Endodermal cell (in vitro differentiated cells): ENCODE measurements at places on chromosomes 2 and 18. TPM values are rescaled to one million over a fixed set of nuclear protein-coding genes. Genes with fewer than 3 reads are reported as not detected.

DNA sequence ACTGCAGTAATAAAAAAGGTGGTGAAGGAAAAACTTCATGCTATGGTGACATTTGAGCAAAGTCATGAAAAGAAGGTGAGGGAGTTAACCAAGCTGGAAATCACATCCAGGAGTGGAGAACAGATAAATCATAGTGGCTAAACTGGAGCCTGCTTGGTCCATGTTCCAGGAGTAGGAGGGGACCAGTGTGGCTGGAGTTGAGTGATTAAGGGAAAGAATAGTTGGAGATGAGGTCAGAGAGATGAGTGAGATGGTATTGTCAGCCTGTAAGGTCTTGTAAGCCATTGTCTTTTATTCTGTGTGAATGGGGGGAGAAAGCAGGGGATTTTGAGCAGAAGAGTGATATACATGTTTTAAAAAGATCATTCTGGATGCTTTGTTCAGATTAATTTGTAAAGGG is 52.3 kb downstream of the NABP1 start:
- no peak for DNase-seq

Gene SCYGR8
- total RNA-seq: not detected in 3 replicates

DNA sequence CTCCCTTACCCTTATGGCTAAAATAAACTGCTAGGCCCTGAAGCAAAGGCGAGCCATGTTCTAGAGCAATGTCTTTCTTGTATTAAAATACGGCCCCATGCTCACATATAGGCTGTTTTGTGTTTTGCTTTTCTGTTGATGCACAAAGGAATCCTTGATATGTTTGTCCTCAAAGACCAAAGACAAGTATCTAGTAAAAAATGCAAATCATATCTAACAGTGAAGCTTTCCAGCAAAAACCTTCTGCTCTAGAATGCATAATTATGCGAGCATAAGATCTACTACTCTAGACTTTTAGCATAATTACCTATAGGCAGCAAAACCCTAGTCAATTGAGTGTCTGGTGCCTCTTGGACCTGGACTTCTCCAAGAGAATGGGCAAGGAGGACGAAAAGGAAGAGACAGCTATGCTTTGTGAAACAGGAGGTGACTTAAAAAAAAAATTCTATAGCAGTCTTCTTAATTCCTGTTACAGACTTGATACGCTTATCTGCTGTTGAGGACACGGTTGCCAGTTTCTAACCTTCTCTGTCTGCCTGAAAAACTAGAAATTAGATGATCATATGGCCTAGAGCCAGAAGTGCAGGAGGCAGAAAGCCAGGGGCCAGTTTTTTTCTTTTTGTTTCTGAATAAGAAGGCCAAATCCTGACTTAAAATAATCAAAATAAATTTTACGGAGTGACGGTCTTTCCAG is 1.5 kb upstream of the AMMECR1L start:
- DNase-seq: no peak

- no peak for DNase-seq
Measured at GRCh38 chr2:142824756-142825155, 52.7 kb upstream of the KYNU start.

Gene ZSWIM2
- not detected in 3 replicates for total RNA-seq

DNA sequence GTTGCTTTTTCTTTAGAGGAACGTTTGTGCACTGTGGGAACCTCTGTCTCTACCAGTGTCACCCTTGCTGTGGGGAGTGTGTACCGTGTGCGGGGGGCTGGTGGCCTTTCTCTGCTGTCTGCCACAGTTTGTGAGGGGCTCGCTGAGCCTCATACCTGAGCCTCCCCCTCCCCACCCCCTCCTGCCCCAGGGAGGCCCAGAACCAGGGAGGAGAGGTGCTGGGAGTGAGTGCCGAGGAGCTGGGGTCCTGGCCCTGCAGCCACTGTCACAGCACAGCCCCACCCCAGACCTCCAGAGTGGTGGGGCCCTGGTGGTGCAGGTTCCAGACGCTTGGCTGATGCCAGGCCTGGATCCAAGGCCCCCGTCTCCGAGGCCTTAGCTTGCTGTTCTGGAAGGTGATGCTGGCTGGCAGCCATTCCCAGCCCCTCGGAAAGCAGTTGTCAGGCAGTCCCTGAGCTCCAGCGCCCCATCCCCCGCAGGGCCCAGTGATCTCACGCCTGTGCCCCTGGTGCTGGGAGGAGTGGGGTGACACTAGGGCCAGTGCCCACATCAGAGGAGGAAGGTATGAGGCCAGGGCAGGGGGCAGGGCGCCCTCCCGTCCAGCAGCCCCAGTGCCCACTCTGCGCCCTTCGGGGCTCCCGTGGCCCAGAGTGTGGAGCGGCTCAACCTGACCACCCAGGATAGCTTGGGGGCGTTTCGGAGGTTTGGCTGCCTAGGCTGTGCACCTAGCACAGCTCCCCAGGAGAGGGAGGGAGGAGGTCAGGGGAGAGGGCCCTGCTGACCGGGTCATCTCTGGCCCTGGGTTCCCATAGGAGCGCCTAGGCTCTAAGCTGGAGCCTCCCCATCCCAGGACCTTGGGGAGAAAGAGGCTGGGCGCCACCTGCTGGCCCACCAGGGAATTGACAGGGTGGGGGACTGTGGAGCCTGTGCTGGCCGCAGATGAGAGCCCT is 53.0 kb upstream of the ALPP start:
- peak; percentile 88 for DNase-seq

GRCh38 chr2:161324876-161325275 is 16.7 kb downstream of the PSMD14 start:
- DNase-seq: no peak

Gene TUBB8B
- 0.69 TPM in 1 of 3 replicates, not detected in the others for total RNA-seq

Gene SOX11
- total RNA-seq: 29.6 to 50.6 TPM (median 48.9 TPM) in 3 replicates

Gene GREB1
- total RNA-seq: 82.7 and 106 TPM in 2 replicates

Gene LIMS2
- total RNA-seq: 9.8 and 10.0 TPM in 2 replicates

Gene CAPN13
- 17.1 to 29.5 TPM (median 28.0 TPM) in 3 replicates for total RNA-seq

Gene PER2
- 9.7 to 34.7 TPM (median 11.0 TPM) in 3 replicates for total RNA-seq

GRCh38 chr2:214104219-214104618 is 306.6 kb upstream of the VWC2L start:
- no peak for DNase-seq

GRCh38 chr2:241017228-241017940 is 19.0 kb downstream of the SNED1 start:
- DNase-seq: peak; percentile 24

DNA sequence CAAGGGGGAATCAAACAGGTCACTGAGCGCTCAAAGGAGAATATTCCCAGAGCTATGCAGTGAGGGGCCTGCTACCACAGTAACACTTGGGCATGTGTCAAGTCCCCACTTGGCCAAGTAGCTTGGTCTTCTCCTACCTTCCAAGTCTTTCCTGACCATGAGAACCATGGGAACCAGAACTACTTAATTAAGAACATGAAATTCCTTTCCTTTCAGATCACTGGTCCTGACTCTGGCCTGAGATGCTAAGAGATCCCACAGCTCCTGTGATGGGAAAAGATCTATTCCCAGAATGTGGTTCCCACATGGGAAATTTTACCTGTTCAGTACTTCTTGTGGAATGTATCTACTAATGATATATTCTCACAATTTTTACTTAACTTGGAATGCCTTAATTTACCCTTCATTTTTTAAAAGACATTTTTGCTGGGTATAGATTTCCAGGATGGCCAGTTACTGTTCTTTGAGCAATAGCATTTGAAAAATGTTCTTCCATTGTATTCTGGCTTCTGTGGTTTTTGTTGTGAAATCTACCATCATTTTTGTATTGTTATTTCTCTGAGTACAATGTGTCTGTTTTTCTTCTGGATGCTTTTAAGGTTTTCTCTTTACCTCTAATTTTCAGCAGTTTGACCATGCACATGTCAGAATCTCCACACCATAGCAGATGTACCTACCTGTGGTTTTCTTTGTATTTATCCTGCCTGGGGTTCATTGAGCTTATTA is 37.9 kb downstream of the KCNIP3 start:
- DNase-seq: no peak

GRCh38 chr2:219820767-219821166 is 193.3 kb downstream of the SLC4A3 start:
- DNase-seq: no peak

Gene ZNF521
- total RNA-seq: 23.6 and 26.9 TPM in 2 replicates
